ENCODE measurements at places on chromosomes 7 and 10. TPM values are rescaled to one million over a fixed set of nuclear protein-coding genes. Genes with fewer than 3 reads are reported as not detected.

The DNAJC30 gene
- 7.1 TPM for total RNA-seq

The TBX20 gene
- total RNA-seq: 0.49 TPM

The FAM24B gene
- total RNA-seq: not detected

The ACHE gene
- 9.3 TPM for total RNA-seq

The ANKRD26 gene
- 8.8 TPM for total RNA-seq

The PDE6C gene
- not detected for total RNA-seq

The TDRD1 gene
- total RNA-seq: not detected

The ARHGAP22 gene
- total RNA-seq: 3.2 TPM

The AKR1D1 gene
- total RNA-seq: not detected

The EGR2 gene
- total RNA-seq: 3.2 TPM

The TRIL gene
- 11.0 TPM for total RNA-seq

The PSPH gene
- total RNA-seq: 13.3 TPM

DNA sequence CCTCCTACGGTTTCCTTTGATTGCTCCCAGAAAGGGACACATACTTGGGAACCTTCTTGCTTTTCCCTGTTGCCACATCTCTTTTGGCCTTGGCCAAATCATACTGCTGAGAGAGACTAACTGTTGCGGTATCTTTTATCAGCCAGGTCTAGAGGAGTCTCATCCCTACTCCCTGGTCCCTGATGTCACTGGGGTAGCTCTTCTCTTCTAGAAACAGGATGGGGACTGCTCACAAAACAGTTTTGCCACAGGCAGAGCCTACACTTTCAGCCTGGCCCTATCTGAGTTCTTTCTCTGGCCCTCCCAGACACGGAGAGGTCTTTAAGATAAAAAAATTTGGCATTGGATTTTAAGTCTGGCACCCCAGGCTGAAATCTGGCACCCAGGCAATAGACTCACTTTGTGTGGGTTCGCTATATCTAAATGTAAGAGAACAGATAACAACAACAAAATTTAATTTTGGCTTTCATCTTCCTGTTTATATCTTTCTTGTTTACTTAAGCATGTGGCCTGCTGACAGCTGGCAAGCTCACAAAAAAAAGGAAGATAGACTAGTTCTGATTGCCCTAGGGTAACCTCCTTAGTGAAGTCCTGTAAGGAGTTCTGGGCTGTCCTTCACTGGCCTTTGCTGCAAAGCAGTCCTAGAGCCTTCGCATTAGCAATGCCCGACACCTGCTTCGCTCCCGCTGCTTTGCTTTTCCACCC lies 228.3 kb upstream of the NPVF start:
- no peak for DNase-seq

DNA sequence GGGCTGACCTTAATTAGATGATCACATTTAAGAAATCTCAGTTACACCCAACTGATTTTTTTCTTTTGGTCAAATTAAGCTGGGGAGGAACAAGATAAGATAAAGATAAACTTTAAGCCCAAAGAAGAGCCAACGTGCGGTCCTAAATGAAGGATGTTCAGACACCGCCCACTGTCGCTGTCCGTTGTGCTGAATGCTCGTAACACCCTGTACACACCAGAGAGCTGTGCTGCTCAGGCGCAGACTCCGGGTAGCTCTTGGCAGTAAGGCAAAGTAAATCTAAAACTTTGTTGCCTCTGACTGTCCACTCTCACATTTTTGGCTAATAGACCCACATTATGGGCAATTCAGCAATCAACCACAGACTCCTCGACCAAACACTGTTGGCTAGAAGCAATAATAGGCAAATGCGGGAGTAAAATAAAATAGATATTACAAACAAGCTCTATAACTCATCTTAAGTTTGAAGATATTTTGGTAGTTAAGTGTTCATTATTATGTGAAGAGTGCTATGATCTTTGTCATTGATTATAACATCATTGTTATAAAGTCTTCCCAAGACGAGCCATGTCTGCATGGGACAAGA lies 57.1 kb downstream of the PLPP4 start:
- DNase-seq: no peak

DNA sequence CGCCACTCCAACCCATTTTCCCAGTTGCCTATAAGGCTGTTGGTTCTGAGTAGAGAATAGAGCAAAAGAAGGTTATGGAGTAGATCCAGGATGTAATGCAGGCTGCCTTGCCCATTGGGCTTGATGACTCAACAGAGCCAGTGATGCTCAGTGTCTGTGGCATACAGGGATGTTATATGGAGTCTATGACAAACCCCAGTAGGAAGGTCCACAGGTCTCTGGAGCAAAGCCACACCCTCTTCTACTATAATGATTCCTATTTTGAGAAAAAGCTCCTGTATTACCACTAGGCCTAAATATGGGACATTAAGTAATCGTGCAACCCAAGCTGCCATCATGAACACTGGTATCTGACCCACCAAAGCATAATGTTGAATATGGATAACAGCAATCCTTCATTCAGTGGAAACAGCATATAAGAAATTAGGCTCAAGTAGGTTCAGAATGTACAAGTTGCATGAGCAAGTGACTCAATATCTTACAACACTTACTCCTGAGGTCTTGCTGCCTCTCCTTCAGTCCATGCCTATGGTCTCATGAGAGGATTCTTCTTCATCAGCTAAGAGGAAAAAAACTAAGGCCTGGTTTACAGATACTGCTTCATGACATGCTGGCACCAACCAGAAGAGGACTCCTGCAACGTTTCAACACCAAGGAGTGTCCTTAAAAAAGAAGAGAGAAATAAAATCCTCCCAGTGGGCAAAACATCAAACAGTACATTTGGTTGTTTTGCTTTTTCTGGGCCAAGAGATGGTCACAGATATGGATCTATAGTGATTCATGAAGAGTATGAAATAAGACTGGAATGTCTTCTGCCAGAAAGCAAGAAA lies 14.8 kb upstream of the FHIP2A start:
- no peak for DNase-seq

- no peak for DNase-seq
These were observed 95.5 kb upstream of the MEOX2 start for GRCh38 chr7:15781944-15782343.

- DNase-seq: no peak
These were observed 126.2 kb upstream of the NRP1 start for GRCh38 chr10:33460505-33461294.

GRCh38 chr10:51892965-51893658 lies 193.7 kb upstream of the CSTF2T start:
- no peak for DNase-seq

GRCh38 chr10:122530177-122530576 lies 30.4 kb upstream of the DMBT1 start:
- no peak for DNase-seq

DNA sequence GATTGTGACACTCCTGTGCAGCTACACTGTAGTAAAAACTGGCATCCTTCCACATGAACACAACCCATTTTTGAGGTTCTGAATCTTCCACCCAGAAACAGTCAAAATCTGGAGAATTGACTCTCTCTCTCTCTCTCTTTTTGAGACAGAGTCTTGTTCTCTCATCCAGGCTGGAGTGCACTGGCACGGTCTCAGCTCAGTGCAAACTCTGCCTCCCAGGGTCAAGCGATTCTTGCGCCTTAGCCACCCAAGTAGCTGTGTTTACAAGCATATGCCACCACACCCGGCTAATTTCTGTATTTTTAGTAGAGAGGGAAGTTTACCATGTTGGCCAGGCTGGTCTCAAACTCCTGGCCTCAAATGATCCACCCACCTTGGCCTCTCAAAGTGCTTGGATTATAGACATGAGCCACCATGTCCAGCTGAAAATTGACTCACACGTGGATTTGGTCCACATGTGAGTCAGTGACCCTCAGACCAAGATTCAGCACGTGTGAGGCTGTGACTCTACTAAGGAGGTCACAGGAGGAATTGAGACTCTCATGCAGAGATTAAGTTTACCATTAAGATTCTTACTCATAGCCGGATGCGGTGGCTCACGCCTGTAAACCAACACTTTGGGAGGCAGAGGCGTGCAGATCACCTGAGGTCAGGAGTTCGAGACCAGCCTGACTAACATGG lies 12.1 kb upstream of the ZNF107 start:
- peak; percentile 43 for DNase-seq

DNA sequence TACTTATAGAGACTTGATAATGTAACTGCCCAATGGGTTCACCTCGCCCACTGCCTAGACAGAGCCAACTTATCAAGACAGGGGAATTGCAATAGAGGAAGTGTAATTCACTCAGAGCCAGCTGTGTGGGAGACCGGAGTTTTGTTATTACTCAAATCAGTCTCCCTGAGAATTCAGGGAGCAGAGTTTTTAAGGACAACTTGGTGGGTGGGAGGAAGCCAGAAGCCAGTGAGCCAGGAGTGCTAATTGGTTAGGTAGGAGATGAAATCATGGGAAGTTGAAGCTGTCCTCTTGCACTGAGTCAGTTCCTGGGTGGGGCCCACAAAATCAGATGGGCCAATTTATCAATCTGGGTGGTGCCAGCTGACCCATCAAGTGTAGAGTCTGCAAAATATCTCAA lies 20.1 kb upstream of the C7orf33 start:
- DNase-seq: no peak

GRCh38 chr10:282294-283139 lies 147.3 kb downstream of the ZMYND11 start:
- DNase-seq: no peak

DNA sequence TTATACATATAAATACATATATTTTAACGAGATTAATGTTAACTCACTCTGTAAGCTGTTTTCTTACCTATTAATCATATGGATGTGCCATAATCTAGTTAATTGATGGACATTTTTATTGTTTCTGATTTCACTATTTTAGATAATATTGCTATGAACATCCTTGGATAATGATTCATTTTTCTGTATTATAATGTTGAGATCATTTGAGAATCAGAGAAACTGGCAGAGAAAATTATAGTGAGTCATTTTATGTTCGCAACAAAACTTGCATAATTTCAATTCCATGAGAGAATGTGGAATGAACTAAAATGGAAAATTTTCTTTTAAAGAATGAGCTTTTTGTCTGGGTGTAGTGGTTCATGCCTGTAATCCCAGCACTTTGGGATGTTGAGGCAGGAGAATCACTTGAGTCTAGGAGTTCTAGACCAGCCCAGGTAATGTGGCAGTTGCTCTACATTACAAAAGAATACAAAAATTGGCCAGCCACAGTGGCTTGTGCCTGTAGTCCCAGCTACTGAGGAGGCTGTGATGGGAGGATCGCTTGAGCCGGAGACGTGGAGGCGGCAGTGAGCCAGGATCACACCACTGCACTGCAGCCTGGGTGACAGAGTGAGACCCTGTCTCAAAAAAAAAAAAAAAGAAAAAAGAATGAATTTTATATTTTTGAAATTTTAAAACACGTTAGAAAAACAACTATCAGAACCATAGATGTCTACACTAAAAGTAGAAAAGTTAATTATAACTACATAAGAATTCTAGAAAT lies 40.5 kb downstream of the PAPSS2 start:
- DNase-seq: no peak

DNA sequence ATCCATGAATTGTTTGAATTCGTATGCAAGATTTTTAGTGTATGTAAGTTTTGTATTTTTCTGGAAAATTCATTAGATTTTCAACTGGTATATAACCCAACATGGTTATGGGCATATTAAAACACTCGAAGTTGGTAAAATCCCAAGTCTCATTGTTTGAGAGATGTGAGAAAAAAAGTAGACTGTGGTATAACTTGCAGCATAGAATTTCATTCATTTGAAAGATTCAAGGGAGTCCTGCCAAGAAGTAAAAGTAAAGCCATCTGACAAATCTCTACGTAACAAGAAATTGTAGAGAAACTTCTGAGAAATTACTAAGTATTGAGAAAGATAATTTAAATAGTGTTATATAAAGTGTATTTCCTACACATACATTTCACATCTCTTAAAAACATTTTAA lies 40.2 kb downstream of the SEMA3E start:
- no peak for DNase-seq

GRCh38 chr7:69042138-69042537 lies 556.1 kb upstream of the AUTS2 start:
- no peak for DNase-seq

GRCh38 chr7:116863936-116864500 lies 1.6 kb downstream of the CAPZA2 start:
- DNase-seq: no peak

- DNase-seq: no peak
These were observed 26.6 kb downstream of the KCNH2 start for GRCh38 chr7:150951521-150951920.

DNA sequence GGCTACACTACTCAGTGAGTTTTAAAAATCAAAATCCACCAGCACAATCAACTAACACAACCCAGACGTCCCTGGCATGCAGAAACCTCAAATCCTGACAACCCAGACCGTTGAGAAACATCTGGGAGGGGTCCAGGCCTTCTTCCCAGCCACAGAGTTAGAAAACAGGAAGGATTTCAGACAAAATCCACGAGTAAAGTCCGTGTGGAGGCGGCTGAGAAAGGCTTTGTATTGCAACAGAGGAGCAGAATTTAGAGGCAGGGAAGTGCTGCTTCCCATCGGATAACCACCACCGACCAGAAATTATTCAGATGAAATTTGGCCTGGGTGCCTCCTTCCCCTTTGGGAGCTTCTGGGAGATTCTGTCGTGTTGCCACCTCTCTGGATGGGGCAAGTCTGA lies 61.5 kb downstream of the TNS3 start:
- DNase-seq: peak; percentile 95

- DNase-seq: no peak
These were observed 2.7 kb upstream of the EN2 start for GRCh38 chr7:155455132-155455693.

DNA sequence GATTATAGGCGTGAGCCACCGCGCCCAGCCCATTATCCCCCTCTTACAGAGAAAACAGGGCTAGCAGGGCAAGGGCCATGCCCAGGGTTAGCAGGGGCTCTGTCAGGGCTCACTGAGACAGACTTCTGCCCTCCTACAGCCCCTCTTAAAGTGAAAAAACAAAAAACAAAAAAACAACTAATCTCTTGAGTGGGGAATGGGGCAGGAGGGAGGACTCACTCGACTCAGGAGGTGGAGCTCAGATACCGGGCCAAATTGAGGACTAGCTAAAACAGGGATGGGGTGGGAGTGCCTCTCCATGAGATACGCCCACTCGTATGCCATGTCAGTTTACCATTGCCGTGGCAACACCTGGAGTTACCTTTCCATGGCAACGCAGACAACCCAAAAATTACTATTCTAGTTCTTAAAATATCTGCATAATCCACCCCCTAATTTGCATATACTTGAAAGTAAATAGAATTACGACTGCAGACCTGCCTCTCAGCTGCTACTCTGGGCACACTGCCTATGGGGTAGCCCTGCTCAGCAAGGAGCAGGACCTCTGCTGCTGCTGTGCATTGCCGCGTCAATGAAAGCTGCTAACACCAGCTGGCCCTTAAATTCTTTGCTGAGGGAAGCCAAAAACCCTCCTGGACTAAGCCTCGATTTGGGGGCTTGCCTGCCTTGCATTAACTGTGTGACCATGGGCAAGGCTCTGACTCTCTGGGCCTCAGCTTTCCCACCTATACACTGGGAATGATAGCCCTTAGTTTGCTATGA lies 13.4 kb downstream of the SSC4D start:
- no peak for DNase-seq

- DNase-seq: no peak
These were observed 303.6 kb upstream of the PITRM1 start for GRCh38 chr10:3476186-3476585.

DNA sequence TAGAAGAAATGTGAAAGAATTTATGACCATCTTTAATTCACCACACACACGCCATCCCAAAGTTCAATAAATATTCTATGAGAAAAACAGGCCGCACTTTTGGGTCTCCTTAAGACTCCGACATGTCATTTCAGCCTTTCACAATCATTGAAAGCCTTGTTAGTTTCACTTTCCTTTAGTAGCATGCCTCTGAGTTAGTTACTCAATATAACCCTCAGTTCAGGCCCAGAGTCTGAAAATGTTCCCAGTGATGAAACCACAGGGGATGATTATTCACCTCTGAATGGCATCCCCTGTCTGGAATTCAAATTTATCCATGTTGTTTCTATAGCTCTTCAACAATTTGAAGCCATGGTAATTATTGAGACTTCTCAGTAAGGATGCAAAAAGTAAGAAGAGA lies 278.1 kb upstream of the NRP1 start:
- no peak for DNase-seq
